ENCODE measurements at places on chromosomes 12 and 14. TPM values are rescaled to one million over a fixed set of nuclear protein-coding genes. Genes with fewer than 3 reads are reported as not detected.

Gene GLS2
- polyA plus RNA-seq, result 0.13 TPM

Gene PRKAG1
- polyA plus RNA-seq, result 127 TPM

Gene STAC3
- 0.12 TPM for polyA plus RNA-seq

Gene TAS2R46
- polyA plus RNA-seq, result 0.09 TPM

Gene KRT73
- polyA plus RNA-seq, result not detected

Gene ANKRD9
- polyA plus RNA-seq, result 9.1 TPM

Gene PZP
- not detected for polyA plus RNA-seq

Gene MFAP5
- polyA plus RNA-seq, result 172 TPM

Gene OR2AP1
- not detected for polyA plus RNA-seq

Gene HOXC10
- 13.9 TPM for polyA plus RNA-seq

Gene ABCD2
- polyA plus RNA-seq, result not detected

Gene DNAAF2
- polyA plus RNA-seq, result 3.6 TPM

Gene CORO1C
- polyA plus RNA-seq, result 416 TPM

Gene MNAT1
- 51.8 TPM for polyA plus RNA-seq

Gene KLRC1
- not detected for polyA plus RNA-seq

Gene TGM1
- 0.97 TPM for polyA plus RNA-seq

Gene MBIP
- 20.8 TPM for polyA plus RNA-seq

Gene KRT74
- not detected for polyA plus RNA-seq

Gene CLEC4D
- not detected for polyA plus RNA-seq

Gene IPO8
- polyA plus RNA-seq, result 12.2 TPM

Gene OR4K15
- not detected for polyA plus RNA-seq

Gene ARPC3
- 22.7 TPM for polyA plus RNA-seq

Gene IFNG-AS1
- not detected for polyA plus RNA-seq

Gene SLC35F4
- polyA plus RNA-seq, result not detected

Gene FAM90A1
- 0.20 TPM for polyA plus RNA-seq

Gene CLEC7A
- polyA plus RNA-seq, result not detected

Gene SLC6A13
- not detected for polyA plus RNA-seq

Gene KRAS
- polyA plus RNA-seq, result 15.3 TPM

Gene ATP5F1B
- polyA plus RNA-seq, result 852 TPM

Gene CTSG
- polyA plus RNA-seq, result not detected

Gene PSMC1
- 102 TPM for polyA plus RNA-seq

Gene APOF
- not detected for polyA plus RNA-seq

Gene MORN3
- polyA plus RNA-seq, result 0.39 TPM

Gene MYL6
- polyA plus RNA-seq, result 5,667 TPM

Gene KLRK1
- not detected for polyA plus RNA-seq

Gene CLEC9A
- not detected for polyA plus RNA-seq

Gene SOAT2
- polyA plus RNA-seq, result 0.34 TPM

Gene TRHDE
- 17.1 TPM for polyA plus RNA-seq

Gene MYO1A
- polyA plus RNA-seq, result 0.02 TPM

Gene AP1G2
- 33.3 TPM for polyA plus RNA-seq

Gene REM2
- 0.05 TPM for polyA plus RNA-seq

Gene TOMM20L
- not detected for polyA plus RNA-seq

Gene PTPRB
- 1.7 TPM for polyA plus RNA-seq

Gene OR4E2
- not detected for polyA plus RNA-seq

Gene SDR9C7
- polyA plus RNA-seq, result not detected

Gene SYT1
- 1.3 TPM for polyA plus RNA-seq

Gene SCN8A
- 22.8 TPM for polyA plus RNA-seq

Gene OLR1
- 6.9 TPM for polyA plus RNA-seq
